CD4-positive, alpha-beta T cell treated with Interleukin-10 for 1 hour (primary cell): ENCODE measurements at places on chromosomes 6 and 20.

DNA sequence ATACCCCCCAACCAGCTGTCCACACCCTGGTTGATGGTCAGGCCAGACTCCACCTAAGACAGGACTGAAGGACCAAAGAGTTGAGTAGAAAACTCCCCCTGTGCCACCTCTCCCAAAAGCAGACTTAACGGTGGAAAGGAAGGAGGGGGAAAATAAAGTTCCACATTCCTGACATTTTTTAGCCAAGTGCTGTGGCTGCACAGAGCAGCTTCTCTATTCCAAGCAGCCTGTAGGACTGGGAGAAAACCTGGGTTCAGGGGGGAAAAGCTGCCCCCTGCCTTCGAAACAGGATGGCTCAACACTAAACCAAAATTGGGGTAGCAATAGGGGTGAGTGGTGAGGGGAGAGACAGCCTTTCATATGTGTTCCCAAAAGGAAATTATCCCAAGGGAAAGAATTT, 3.6 kb downstream of the TRAM2 start:
- DNase-seq = no peak

GRCh38 chr6:37486121-37486839, 13.4 kb downstream of the CCDC167 start:
- no peak for DNase-seq

DNA sequence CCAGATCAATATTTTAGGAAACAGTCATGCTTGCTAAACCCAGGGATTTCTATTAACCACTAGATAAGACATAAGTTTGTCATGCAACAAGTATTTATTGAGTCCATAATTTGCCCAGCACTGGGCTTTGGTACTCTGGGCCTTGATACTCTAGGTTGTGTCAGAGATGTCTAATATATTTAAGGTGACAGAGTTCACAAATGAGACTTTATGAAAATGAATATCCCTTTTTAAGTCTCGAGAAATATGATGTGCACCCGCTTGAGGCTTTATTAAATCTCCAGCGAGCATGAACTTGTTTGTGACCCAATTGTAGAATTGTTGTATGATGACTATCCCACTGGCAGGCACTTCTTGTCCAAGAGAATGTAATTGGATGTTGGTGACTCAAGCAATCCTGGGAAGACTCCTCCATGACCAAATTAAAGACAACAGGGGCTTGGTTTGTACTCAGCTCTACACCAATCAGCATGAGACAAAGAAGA, 109.2 kb downstream of the ESR1 start:
- no peak for DNase-seq

DNA sequence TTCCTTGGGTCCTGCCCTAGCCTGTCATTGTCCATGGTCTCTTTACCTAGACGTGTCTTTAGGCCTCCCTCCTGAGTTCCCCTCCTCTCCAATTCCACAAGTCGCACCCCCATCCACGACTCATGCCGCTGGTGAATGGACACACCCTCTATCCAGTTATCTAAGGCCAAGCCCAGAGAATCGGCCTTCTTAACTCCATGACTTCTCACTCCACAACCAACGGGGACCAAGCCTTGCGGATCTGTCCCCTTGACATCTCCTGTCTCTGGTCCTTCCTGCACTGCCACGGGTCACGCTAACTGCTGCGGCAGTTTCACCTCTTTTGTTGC, 7.0 kb upstream of the RREB1 start:
- DNase-seq = no peak

DNA sequence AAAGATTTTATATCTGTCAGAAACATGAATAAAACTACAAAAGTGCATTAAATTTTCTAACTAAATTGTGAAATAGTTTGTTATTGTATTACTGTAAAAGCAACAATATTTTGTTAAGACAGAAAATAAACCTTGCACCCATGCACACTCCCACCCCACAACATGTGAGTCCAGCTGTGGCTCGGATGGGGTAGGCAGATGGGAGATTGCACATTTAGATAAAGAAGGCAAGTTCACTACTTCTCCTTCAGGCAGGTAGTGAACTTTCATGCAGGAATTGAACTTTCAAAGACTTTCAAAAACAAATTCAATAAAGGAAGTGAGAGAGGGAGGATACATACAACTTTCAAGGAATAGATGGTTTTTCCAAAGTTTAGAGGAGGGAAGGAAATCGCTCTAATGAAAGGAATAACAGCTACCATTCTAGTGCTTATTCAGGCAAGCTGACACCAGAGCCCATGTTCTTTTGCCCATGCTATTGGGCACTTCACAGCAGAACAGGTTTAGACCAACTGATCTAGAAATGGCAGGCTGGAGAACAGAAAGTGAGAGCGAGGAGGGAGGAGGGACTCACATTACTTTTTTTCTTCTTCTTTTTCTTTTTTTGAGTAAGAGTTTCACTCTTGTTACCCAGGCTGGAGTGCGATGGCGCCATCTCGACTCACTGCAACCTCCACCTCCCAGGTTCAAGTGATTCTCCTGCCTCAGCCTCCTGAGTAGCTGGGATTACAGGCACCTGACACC, 28.5 kb downstream of the SF3B5 start:
- DNase-seq = no peak

DNA sequence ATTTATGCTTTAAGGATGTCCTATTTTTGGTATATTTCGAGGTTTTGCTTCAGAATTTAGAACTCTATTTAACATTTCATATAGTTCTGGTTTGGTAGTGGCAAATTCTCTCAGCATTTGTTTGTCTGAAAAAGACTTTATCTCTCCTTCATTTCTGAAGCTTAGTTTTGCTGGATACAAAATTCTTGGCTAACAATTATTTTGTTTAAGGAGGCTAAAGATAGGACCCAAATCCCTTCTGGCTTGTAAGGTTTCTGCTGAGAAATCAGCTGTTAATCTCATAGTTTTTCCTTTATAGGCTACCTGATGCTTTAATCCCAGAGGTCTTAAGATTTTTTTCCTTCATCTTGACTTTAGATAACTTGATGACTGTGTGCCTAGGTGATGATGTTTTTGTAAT, 162.7 kb upstream of the B3GAT2 start:
- DNase-seq = no peak

- peak; percentile 69 for DNase-seq
Measured at GRCh38 chr6:111767752-111768430, 105.4 kb downstream of the FYN start.

DNA sequence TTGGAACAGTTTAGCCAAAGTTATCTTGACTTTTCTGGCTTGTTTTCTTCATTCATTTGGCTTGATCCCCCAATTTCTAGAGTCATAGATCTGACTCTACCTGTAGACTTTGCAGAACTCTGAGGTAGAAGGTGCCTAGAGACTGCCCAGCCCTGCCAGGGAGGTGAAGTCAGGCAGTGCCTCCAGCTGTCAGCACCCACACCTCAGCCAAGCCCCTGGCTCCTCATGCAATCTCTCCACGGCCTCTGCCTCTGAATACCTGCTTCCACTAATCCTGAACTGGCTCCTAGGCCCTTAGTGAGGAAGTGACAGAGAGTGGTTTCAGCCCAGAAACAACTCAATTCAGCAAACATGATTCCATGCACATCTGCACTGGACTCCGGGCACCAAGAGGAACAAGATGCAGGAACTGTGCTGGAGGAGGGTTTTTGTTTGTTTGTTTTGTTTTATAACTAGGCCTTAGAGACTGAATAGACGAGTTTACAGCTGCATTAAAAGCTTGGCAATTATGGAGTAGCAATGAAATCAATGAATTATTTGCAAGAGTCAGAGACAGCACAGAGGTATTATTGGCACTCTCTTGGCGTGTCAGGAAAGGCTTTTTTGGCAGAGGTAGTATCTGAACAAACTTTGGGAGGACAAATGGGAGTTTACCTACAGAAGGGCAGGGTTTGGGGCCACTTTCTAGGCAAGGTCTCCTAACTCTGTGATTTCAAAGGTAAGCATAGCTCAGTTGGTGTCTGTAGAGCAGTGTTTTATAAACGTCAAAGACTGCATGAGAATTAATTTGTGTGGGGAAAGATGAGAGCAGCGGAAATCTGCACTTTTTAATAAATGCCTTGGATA, 25.2 kb downstream of the TGM3 start:
- DNase-seq = no peak

DNA sequence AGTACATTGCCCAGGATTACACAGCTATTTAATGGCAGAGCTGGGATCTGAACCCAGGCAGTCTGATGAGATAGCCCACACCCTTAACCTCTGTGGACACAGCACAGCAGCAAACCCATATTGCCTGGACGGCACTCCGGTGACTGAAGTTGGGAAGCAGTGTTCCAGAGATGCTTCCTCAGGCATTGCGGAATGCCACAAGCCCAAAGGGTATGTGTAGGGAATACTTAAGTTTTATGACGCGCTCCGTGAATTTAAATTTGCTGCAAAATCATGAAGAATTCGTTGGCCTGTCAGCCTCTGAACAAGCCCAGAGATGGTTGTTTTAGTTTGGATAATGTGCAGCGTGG, 46.4 kb downstream of the PSMG4 start:
- DNase-seq = no peak

GRCh38 chr20:47454298-47455132, 47.2 kb upstream of the NCOA3 start:
- DNase-seq = no peak

DNA sequence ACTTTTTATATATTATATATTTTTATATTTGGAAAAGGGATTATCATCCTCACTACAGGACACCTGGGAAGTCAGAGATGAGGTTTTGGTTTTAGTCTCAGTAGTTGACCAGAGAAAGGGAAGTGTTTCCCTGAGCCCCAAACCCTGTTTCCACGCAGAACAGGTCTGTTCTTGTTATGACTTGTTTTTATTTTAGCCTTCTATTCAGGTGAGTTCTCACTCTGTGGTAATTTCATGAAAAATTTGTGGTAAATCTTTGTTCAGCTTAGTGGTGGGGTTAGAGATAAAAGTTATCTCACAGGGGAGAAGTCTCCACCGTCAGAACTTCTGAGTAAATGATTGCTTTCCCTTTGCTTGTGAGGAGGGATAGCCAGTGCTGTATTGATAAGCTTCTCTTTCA, 224.9 kb downstream of the FARS2 start:
- no peak for DNase-seq

- no peak for DNase-seq
Measured at GRCh38 chr20:19099596-19100545, 112.6 kb upstream of the SLC24A3 start.

DNA sequence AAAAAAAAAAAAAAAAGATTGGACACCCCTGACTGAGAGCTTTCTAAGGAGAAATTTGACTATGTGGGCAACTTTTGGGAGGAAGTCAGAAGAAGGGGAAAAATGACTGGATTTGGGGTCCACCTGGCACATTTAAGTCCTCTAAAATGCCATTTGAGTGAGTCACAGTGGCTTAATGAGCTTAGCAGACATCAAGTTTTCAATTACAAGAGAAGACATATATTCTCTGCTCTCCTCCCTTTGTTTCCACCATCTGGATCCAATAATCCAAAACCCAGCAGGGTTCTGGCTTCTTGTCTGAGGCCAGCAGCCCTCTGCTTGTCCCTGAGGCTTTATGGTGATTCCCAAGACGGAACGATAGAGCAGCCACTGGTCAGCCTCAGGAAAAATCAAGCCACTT, 6.9 kb downstream of the PI3 start:
- no peak for DNase-seq

DNA sequence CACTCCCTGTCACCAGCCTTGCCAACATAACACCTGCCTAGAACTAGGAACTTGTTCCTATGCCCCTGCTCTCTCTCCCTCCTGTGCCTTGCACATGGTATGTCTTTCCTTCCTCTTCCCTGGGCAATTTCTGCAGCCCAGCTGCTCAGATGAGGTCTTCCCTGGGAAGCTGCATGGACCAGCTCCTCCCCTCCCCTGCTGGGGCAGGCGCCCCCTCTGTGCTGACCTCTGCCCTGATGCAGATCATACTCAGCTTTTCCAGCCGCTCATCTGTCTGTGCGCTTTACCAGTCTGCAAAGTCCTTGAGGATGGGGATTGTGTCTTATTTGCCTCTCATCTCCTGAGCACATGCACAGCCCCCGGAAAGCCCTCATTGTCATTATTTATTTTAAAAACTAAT, 161.8 kb downstream of the SCML4 start:
- DNase-seq = no peak

GRCh38 chr6:130560231-130560630, 194.4 kb downstream of the TMEM200A start:
- no peak for DNase-seq

GRCh38 chr6:129130106-129130505, 247.2 kb downstream of the LAMA2 start:
- no peak for DNase-seq

DNA sequence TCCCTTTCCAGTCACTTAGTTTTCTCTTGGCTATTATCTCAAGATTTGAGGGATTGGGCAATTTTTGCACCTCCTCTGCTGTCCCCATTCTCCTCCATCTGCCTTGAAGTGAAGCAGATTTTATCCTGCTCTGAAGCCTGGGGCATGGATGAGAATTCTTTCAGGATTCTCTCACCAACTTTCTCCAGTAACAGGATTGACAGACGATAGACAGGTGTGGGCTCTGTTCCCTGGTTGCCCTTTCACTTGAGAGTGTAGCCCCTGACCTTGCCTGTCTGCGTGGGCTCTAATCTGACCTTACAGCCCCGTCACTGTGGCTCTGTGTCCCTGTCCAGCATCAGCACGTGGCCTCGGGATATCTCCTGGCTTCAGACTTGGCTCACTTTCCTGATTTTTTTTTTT, 27.1 kb downstream of the CDYL start:
- no peak for DNase-seq

GRCh38 chr6:81562169-81562568, 190.3 kb downstream of the TENT5A start:
- DNase-seq = no peak

DNA sequence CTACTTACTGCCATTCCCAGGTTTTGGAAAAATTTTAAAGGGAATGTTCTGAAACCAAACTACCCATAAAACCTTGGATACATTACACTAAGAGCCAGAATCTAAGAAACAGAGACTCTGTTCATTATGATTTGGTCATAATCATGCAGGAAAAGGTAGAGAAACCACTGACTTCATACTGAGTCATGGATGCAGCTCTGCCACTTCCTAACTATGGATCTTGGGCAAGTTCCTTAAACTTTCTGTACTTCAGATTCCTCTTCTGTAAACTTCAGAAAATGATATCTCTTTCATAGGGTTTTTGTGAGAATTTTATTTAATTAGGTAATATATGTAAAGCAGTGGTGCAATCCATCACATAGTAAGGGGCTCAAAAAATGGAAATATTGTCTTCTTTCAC, 20.0 kb downstream of the PLA2G7 start:
- DNase-seq = no peak

- DNase-seq = no peak
Measured at GRCh38 chr6:144500892-144501291, 215.8 kb downstream of the UTRN start.

GRCh38 chr20:63099456-63100173, 92.9 kb upstream of the BHLHE23 start:
- no peak for DNase-seq

- DNase-seq = no peak
Measured at GRCh38 chr6:37783025-37783855, 36.3 kb upstream of the ZFAND3 start.
